Central memory CD4-positive, alpha-beta T cell (primary cell): ENCODE measurements at places on chromosomes 6 and 20.
A peak's percentile ranks its signal among the peaks of the same experiment; 100 is the strongest.

- no peak for DNase-seq
Observed at GRCh38 chr6:45709781-45710220, 305.9 kb downstream of the CLIC5 start.

- no peak for DNase-seq
Observed at GRCh38 chr6:169829786-169830185, 78.4 kb downstream of the ERMARD start.

DNA sequence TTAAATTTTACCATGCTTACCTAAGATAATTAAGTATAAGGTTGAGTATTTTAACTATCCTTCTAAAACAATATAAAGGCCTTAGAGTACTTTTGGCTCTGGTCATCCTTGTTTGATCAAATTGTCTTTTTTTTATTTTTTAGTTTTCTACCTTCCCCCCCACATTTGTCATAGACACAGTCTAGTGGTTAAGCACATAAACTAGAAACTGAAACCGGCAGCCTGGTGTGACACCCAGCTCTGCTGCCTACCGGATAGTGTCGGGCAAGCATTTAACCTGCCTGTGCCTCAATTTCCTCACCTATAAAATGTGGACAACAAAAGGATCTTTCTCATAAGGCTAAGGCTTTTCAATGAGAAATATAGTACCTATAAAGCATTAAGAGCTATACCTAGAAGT lies 21.6 kb upstream of the TULP4 start:
- DNase-seq = peak; percentile 60

- DNase-seq = no peak
Observed at GRCh38 chr20:61126369-61127195, 125.5 kb upstream of the CDH4 start.

GRCh38 chr20:49186535-49187329 lies 1.4 kb downstream of the STAU1 start:
- peak; percentile 68 for DNase-seq

- DNase-seq = no peak
Observed at GRCh38 chr6:29493261-29493660, 5.5 kb upstream of the MAS1L start.

DNA sequence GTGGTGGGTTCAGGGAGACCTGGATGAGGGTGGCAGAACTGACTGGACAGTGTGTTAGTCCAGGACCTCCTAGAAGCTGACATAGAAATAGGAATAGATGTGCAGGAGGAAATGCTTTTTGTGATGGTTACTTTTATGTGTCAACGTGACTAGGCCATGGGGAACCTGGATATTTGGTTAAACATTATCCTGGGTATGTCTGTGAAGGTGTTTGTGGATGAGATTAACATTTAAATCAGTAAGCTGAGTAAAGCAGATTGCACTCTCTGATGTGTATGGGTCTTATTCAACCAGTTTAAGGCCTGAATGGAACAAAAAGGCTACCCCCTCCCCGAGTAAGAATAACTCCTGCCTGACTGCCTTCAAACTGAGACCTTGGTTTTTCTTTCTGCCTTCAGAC lies 219.3 kb downstream of the DHX35 start:
- no peak for DNase-seq

DNA sequence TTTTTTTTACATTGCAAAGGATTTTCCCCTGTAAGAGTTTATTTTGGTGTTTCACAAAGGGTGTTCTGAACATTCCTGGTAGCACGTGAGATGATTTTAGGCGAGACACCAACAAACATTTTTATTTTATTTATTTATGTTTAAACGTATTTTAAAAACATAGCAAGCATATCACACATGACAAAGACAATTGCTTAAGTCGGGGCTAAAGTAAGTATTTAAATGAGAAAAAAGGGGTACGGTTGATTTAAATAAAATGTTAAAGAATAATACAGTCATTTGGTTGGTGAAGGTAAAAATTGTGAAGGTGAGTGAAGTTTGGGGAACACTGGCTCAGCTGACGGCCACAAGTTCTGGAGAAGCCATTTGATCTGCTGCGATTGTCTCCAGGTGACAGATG lies 129.7 kb downstream of the BMP7 start:
- DNase-seq = no peak

DNA sequence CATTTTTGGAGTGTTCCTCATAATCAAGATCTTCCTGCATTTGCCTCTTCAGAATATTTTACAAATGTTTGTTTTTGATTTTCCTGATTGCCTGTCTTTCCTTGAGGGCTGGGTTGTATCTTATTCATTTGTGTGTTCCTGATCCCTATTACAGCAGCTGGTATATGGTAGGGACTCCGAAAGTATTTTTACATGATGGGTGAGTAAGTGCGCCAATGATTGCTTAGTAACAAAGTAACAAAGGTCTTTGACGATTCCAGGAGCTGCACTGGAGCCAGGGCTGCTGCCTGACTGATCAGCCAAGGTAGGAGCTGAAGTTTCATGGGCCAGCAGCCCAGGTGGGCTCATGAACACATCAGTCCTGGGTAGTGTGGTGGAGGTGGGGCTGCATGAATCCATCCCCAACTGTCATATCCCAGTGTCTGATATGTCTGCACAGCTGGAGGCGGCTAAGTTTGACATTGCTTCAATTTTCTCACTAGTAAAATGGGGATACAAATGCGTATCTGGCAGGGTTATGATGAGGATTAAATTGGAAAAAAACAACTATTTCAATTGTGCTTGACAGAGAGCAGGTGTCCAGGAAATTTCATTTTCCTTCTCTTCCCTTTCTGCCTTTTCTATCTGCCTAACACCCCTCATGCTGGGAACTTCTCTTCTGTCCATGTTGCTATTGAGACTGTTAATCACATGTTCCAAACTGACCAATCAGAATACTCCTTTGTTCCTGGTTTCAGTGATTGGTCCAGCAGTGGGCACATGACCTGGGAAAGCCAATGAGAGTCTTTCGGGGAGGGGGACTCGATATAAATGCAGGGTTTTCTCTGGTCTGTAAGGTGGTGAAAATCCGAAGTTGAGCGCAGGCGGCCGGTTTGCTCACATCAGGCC lies 90.7 kb downstream of the CDH26 start:
- no peak for DNase-seq

GRCh38 chr20:59452856-59453255 lies 151.5 kb upstream of the PHACTR3 start:
- DNase-seq = no peak

- no peak for DNase-seq
Observed at GRCh38 chr6:51995214-51995755, 92.1 kb downstream of the PKHD1 start.

- no peak for DNase-seq
Observed at GRCh38 chr6:109420751-109421150, 19.7 kb downstream of the PPIL6 start.

- DNase-seq = no peak
Observed at GRCh38 chr6:21823371-21823770, 229.8 kb downstream of the SOX4 start.

GRCh38 chr20:48411245-48411644 lies 416.6 kb downstream of the PREX1 start:
- DNase-seq = no peak

GRCh38 chr6:136312975-136313374 lies 23.3 kb upstream of the BCLAF1 start:
- DNase-seq = no peak

- DNase-seq = peak; percentile 98
Observed at GRCh38 chr20:45362804-45363610, at the start of gene SYS1. Gene SYS1, plus strand, starts transcription at chr20:45363156. Its CDS starts 376 bp downstream, at chr20:45363532.

- DNase-seq = no peak
Observed at GRCh38 chr6:146878952-146879340, 280.2 kb downstream of the ADGB start.

DNA sequence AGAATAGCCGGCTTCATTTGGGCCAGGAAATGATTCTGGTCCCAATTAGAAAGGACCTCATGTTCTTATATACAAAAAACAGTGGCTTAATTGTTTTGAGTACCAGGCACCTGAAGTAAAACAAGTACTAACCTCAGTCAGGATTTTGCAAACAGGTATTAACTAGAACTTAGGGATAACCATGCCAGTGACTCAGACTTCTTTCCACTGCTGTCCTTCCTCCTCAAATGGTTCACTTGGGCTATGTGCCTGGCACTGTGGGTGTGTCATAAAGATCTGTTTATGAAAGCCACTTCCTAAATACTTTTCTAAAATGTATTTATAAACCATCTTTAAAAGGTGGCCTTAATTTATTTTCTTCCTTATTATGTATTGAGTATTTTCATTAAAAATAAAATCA lies 10.7 kb downstream of the CLDN20 start:
- DNase-seq = no peak

- no peak for DNase-seq
Observed at GRCh38 chr6:78925317-78925716, 58.0 kb downstream of the IRAK1BP1 start.

GRCh38 chr6:30879684-30880427 lies 4.5 kb upstream of the DDR1 start:
- no peak for DNase-seq

DNA sequence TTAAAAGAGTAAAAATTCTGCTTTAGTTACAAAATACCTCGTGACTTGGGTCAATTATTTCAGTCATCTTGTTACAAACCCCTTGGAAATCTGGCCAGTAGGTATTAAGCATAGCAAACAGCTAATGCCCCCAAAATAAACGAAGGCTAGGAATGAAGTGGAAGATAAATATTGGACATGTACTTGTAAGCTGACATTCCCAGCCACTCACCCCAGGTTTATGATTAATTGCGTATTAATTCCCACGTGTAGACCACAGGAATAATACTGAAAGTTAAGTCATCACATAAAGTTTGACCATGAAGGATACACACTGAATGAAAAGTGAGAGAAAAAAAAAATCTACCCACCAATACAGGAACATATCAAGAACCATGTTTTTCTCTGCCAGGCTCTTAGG lies 936.5 kb upstream of the ADGRB3 start:
- DNase-seq = no peak

DNA sequence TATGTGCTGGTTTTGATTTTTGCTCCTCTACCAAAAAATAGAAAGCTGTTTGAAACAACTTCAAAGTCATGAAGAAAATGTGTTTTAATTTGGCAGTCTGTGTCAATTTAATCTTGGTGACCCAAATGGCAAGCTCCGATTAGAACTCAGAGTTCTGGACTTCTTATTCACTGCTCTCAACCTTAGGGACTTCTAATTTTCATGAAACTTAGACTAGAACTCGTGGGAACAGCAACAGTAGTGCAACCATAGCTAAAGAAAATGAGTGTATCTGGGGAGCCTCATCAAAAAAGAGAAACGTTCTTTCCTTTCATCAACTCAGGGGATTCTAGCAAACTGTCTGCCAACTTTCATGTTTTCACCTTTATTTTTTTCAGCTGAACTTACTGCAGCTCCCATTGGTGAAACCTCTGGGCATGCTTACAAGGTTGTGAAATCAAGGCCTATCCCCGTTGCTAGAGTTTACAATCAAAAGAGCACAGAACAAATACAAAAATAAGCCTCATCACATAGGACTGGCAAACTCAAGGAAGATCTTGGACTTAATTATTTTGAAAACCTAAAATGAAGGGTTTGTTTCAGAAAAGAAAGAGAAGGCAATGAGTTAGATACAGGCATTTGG lies 114.0 kb upstream of the HSF2 start:
- DNase-seq = no peak

DNA sequence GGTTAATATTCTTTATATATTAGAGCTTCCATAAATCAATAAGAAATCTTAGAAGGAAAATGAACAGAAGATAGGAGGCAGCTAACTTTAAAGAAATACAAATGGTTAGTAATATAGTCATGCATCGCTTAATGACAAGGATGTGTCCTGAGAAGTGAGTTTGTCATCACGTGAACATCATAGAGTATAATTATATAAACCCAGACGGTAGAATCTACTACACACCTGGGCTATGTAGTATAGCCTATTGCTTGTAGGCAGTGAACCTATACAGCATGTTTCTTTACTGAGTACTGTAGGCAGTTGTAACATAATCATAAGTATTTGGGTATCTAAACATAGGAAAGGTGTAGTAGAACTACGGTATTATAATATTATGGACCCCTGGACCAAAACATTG lies 14.3 kb downstream of the TBPL1 start:
- no peak for DNase-seq

DNA sequence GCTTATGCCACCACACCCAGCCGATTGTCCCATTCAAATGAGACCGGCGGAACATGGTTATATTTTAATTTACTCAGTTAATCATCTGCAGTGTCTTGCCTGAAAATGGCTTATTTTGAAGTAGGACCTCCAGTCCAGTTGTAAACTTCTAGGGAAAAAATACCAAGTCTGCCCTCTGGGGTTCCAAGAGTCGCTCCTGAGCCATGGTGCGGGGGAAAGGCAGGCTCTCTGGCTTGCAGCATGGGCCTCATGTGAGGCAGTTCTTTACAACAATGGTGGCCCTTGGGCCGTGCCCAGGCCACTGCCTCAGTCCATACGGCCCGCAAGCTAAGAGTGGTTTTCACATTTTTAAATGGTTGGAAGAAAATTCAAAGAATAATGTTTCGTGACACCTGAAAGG lies 62.7 kb upstream of the XRN2 start:
- no peak for DNase-seq

- no peak for DNase-seq
Observed at GRCh38 chr6:104483225-104483834, 376.4 kb downstream of the HACE1 start.

GRCh38 chr6:90977513-90977912 lies 390.6 kb upstream of the MAP3K7 start:
- DNase-seq = no peak

DNA sequence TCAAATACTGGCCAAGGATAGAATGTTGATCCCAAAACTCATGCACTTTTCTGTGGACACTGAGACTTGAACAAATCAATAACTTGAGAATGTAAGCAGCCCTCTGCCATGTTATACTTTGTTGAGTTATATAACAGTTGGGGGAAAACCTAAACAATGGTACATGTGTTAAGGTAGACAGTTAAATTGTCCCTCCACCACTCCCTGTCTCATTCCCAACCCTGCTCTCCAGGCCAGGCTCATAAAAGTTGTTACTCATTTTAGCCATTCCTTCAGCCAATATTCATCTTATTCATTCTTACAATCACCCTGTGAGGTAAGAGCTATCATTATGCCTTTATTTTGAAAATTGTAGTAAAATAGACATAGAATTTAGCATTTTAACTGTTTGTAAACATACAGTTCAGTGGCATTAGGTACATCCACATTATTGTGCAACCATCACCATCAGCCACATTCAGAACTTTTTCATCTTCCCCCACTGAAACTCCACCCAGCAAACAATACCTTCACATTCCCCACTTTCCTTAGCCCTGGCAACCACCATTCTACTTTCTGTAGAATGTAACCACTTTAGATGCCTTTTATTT lies 38.2 kb upstream of the IER3 start:
- no peak for DNase-seq

DNA sequence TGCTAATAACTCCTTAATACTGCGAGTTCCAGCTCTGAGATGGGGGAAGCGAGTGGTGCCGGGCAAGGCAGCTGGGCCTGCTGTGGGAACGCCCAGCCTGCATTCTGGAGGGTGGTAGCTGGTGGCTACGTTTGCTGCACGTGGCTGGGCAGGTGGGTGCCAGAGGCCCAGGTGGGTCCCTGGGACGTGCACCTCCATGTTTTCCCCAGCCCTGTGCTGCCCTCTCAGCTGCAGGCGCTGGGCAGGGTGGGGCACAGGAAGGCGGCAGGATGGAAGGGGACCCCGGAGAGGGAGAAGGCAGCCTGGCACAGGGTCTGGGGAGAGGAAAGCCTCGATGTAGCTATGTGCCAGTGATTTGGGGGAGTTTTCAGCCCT lies 388.8 kb downstream of the CDH4 start:
- no peak for DNase-seq

GRCh38 chr6:156080371-156080770 lies 624.7 kb upstream of the NOX3 start:
- DNase-seq = no peak
